ENCODE measurements at places on chromosomes 4 and X.

DNA sequence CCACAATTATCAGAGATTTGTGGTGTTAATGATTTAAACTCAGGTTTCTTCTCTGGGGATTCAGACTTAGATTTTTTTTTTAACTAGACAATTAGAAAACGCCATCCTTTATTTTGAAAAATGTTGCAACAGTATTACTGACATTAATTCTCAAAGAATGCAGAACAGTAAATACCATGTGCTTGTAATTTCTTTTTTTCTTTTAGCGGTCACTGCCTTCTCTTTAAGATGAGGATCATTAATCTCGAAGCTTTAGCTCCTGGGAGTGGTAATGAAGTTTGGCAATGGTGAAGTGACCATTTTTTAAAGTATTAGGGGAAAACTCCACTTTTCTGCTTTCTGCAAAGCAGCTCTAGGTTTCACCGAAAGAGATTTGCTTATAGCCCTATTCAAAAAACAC is 164.0 kb upstream of the MBNL3 start:
- peak; percentile 6 for DNase-seq

DNA sequence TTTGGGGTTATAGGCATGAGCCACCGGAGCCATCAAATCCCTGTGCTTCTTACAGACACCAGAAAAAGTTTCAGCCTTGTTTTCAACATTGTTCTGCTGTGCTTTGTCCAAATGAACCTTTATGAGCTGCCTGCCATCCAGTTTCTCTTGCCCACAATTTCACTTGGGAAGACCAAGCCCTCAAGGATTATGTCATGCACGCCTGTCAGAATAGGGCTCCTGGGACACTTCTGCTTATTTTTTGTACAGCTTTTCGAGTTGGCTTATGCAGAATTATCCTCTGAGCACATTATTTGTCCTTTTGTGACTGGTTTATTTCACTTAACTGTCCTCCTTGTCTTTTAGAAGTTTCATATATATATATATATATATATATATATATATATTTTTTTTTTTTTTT is 16.2 kb downstream of the UBE2K start:
- no peak for DNase-seq

DNA sequence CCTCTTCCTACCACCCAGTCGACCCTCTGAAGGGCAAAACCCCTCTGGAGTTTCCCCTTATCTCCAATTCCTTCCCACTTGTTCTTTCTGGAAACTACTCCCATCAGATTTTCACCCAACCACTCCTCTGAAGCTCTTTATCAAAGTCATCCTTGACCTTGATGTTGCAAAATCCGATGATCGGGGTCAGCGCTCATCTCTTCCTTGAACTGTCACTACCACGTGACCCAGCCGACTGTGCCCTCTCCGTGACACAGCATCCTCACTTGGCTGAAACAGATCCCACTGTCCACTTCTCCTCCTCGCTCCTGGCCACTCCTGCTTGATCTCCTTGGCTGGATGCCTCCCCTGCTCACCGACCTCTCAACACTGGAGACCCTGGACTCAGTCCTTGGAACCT is 1.1 kb downstream of the CFAP99 start:
- no peak for DNase-seq

GRCh38 chr4:149836546-149836945 is 20.9 kb upstream of the IQCM start:
- DNase-seq = peak; percentile 26

GRCh38 chr4:83644677-83645659 is 109.1 kb downstream of the GPAT3 start:
- peak; percentile 34 for DNase-seq

GRCh38 chr4:99853999-99854398 is 37.4 kb downstream of the DAPP1 start:
- no peak for DNase-seq

- DNase-seq = no peak
Measured at GRCh38 chr4:38560768-38561558, 103.0 kb upstream of the KLF3 start.

GRCh38 chr4:28373601-28374000 is 1513.0 kb downstream of the STIM2 start:
- DNase-seq = peak; percentile 83

- peak; percentile 17 for DNase-seq
Measured at GRCh38 chr4:155703486-155704247, 37.0 kb downstream of the GUCY1A1 start.

- DNase-seq = no peak
Measured at GRCh38 chrX:126985027-126985426, 165.5 kb downstream of the PRR32 start.

GRCh38 chr4:73816814-73817213 is 19.7 kb upstream of the CXCL6 start:
- peak; percentile 83 for DNase-seq

DNA sequence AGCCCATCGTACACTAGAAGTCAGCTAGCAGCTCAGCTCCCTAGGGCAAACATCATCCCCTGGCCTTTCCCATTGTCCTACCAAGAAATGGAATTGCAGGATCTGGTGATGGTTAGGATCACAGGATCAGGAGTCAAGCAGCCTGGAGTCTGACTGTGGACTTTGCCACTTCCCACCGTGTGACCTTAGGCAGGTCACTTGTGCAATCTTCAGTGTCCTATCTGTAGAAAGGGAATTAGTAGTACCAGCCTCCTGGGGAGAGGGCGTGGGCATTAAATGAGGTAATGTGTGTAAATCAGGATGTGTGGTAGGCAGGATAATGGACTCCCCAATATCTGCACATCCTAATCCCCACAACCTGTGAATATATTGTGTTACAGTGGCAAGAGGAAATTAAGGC is 38.6 kb upstream of the APLN start:
- DNase-seq = no peak

GRCh38 chr4:48258845-48259397 is 10.7 kb downstream of the TEC start:
- no peak for DNase-seq

- peak; percentile 86 for DNase-seq
Measured at GRCh38 chr4:176436293-176436973, 116.7 kb downstream of the SPCS3 start.

- peak; percentile 20 for DNase-seq
Measured at GRCh38 chr4:53380221-53380620, 2.8 kb downstream of the FIP1L1 start.

- DNase-seq = no peak
Measured at GRCh38 chrX:111460607-111461006, 48.6 kb upstream of the DCX start.

DNA sequence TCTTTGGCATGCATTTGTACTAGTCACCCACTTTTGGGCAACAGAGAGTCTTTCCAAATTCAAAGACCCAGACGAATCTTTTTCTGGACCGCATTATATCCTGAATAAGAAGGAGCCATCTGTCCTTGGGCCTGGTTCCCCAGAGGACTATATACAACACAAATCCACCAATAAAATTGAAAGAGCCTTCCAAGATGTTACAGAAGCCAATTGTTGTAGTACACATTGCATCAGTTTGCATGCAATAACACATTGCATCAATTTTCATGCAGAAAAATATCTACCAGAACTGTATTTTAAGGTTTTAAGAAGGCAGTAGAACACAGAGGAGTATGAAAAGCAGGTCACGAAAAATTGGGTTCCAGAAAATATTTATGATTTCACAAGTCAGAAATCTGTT is 203.2 kb downstream of the HTR2C start:
- DNase-seq = no peak

DNA sequence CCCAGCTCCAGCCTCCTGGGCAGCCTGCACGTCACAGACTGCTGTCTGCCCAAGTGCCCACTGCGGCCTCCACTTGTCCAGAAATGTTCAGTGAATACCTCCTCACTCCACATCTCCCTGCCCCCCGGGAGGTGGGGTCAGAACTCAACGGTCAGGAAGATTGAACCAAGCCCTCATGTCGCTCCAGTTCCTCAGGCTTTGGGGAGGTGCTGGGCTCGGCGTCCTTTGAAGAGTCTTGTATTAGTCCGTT is 82.4 kb upstream of the LRPAP1 start:
- no peak for DNase-seq

GRCh38 chrX:8731559-8732395 is at the start of gene ANOS1:
Gene ANOS1, minus strand, starts transcription at chrX:8732137. Its CDS starts 101 bp downstream, at chrX:8732036.
- DNase-seq = no peak

DNA sequence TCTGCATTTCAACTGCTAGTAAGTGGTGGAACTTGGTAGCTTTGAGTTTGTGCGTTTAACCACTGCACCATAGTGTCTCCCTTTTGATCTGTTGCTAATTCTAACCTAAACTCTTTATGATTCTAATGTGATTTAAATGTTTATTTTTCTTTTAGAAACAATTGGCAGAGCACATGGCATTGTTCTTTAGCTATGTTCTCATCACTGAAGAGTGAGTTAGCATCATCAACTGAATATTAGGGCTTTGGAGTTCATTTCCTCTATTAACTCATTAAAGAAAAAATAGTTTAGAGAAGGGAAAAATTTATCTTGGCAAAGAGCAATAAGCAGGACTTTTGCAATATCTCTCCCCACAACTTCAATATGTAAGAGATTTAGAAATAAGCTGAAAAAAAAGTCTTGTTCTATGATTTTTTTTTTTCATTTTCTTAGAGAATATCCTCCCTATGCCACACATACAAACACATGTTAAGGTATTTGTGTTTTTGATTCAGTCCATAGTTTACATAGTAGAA is 25.7 kb downstream of the CPEB2 start:
- no peak for DNase-seq

GRCh38 chr4:109350121-109350520 is 47.7 kb upstream of the COL25A1 start:
- no peak for DNase-seq

- no peak for DNase-seq
Measured at GRCh38 chrX:44903830-44904530, 31.0 kb downstream of the KDM6A start.

GRCh38 chrX:47169273-47169672 is 24.3 kb downstream of the RBM10 start:
- DNase-seq = no peak

- no peak for DNase-seq
Measured at GRCh38 chr4:36285784-36286480, 4.5 kb downstream of the DTHD1 start.

- DNase-seq = no peak
Measured at GRCh38 chrX:64642482-64642881, 247.2 kb upstream of the MTMR8 start.

- peak; percentile 25 for DNase-seq
Measured at GRCh38 chr4:128286474-128287058, 1.0 kb downstream of the PGRMC2 start.

GRCh38 chr4:40956721-40957255 is 207.0 kb downstream of the NSUN7 start:
- DNase-seq = no peak

DNA sequence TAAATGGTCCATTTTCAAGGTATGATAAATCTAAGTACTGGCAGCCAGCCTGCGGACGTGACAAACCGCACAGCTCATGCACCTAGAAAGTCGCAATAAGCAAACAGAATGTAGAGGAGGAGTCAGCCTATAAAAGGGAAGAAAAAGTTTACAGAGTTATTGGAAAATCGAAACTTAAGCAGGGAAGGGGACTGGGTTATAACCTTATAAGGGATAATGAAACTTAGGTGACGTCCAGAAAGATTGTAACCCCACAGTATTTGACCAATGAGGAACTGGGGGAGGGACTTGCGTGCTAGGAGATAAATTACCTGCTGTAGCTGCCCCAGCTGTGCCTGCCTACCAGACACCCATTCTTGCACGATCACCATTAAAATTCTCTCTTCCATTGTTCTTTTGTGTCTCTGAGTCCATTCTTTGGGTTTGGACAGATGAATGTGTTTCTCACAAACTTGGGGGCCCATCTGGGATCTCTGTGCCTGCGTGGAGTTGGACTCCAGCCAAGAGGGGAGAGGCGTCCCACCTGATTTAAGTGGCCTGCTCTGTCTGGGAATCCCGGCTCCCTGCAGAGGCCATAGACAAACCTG is 61.0 kb downstream of the ZCCHC12 start:
- no peak for DNase-seq

Data from HCEC 1CT (cell line).